ENCODE measurements at places on chromosomes 3 and 15. TPM values are rescaled to one million over a fixed set of nuclear protein-coding genes. Genes with fewer than 3 reads are reported as not detected.
A peak's percentile ranks its signal among the peaks of the same experiment; 100 is the strongest.

Gene SLC22A14
- 0.49 TPM for total RNA-seq

- H3K27ac ChIP-seq = no peak overlapping the region
- no peaks in the 10 kb centered on the region for H3K27me3 ChIP-seq
- H3K4me3 ChIP-seq = no peak overlapping the region
- DNase-seq = no peak
Observed at GRCh38 chr15:85284497-85284896, 95.9 kb upstream of the AKAP13 start.

GRCh38 chr3:56355570-56356185, 112.6 kb downstream of the ERC2 start:
- no peaks in the 10 kb centered on the region for H3K4me1 ChIP-seq
- no peak overlapping the region for H3K4me3 ChIP-seq
- no peaks in the 10 kb centered on the region for H3K27me3 ChIP-seq
- DNase-seq = no peak
- no peaks in the 10 kb centered on the region for H3K36me3 ChIP-seq
- no peak overlapping the region for H3K27ac ChIP-seq

Gene DGKG
- total RNA-seq = 37.1 TPM

DNA sequence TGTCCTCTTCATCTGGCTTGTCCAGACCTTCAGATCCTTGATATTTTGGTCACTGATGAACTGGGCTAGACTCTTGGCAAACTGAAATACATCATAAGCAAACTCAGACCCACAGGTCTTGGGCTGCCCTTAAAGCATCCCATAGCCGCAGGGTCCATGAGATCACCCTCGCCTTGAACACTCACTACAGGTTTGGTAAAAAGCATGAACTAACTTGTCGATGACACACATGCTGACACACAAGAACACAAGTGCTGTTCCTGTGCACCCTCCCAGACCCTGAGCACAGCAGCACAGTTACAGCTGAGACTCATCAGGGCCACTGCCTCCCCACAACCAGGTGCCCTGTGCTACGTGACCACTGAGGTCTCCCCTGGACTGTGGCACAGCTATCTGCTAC, 21.0 kb downstream of the PFKFB4 start:
- H3K27ac ChIP-seq = no peak overlapping the region
- H3K27me3 ChIP-seq = no peaks in the 10 kb centered on the region
- no peaks in the 10 kb centered on the region for H3K4me1 ChIP-seq
- H3K36me3 ChIP-seq = peaks cover 4% of the 10 kb centered on the region
- DNase-seq = no peak

Gene IL17RB
- total RNA-seq = 0.52 TPM

DNA sequence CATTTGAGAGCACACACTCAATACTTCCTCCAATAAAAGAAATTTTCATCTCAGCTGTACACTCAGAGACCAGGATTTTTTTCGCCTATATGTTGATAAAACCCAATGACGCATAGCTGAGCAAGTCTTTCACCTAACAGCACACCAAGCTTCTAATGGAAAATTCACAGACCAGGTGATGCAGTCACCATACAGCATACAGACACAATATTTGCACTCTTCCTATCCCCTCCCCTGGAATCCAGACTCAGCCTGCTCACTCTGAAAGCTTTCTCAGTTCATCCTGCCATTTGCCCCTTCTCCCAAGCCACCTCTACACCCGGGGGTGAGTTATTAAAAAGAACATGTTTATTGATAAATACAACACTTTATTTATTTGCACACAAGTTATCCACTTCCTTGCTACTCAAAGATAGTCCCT, 1.7 kb downstream of the TBC1D5 start:
- no peak for DNase-seq
- H3K27ac ChIP-seq = peak overlapping the region; percentile 77
- no peaks in the 10 kb centered on the region for H3K36me3 ChIP-seq
- H3K27me3 ChIP-seq = no peaks in the 10 kb centered on the region
- no peaks in the 10 kb centered on the region for H3K4me1 ChIP-seq

GRCh38 chr15:44427756-44428724, 611 bp downstream of the CTDSPL2 start:
- peaks cover 2% of the 10 kb centered on the region for H3K4me1 ChIP-seq
- H3K27me3 ChIP-seq = no peaks in the 10 kb centered on the region
- H3K4me3 ChIP-seq = peak overlapping the region; percentile 69
- H3K27ac ChIP-seq = peak overlapping the region; percentile 10
- no peaks in the 10 kb centered on the region for H3K36me3 ChIP-seq

Gene LRRIQ4
- not detected for total RNA-seq

DNA sequence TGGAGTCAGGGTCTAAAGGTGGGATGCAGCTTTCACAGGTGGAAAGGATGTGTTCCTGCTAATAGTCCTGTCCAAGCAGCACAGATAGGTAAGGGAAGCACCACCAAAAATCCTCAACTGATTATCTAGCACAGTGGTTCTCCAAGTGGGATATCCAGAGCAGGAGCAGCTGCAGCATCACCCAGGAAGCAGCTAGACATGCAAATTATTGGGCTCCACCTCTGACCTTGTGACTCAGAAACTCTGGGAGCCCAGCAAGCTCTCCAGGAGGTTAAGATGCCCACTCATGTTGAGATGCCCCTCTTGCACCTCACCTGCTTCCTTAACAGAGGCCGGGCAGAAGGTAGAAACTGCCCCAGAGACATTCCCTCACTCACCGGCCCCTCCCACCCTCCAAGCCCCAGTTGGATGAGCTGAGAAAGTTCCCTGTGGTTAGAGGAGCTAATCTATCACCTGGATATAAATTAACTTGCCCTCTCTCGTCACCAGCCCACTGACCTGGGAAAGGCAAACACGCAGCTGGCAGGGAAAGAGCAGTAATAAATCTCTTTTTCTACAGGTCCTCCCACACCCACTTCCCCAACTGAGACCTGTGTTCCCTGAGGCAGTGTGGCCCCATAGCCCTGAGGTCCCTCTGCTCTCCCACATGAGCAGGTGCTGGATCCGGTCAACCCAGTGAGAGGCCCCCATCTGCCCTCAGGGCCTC, 39.3 kb downstream of the ADCY5 start:
- peaks cover 8% of the 10 kb centered on the region for H3K4me1 ChIP-seq
- no peaks in the 10 kb centered on the region for H3K36me3 ChIP-seq
- H3K27me3 ChIP-seq = no peaks in the 10 kb centered on the region
- no peak overlapping the region for H3K4me3 ChIP-seq

Gene SOX14
- not detected for total RNA-seq

Gene FBXL2
- total RNA-seq = 23.8 TPM

DNA sequence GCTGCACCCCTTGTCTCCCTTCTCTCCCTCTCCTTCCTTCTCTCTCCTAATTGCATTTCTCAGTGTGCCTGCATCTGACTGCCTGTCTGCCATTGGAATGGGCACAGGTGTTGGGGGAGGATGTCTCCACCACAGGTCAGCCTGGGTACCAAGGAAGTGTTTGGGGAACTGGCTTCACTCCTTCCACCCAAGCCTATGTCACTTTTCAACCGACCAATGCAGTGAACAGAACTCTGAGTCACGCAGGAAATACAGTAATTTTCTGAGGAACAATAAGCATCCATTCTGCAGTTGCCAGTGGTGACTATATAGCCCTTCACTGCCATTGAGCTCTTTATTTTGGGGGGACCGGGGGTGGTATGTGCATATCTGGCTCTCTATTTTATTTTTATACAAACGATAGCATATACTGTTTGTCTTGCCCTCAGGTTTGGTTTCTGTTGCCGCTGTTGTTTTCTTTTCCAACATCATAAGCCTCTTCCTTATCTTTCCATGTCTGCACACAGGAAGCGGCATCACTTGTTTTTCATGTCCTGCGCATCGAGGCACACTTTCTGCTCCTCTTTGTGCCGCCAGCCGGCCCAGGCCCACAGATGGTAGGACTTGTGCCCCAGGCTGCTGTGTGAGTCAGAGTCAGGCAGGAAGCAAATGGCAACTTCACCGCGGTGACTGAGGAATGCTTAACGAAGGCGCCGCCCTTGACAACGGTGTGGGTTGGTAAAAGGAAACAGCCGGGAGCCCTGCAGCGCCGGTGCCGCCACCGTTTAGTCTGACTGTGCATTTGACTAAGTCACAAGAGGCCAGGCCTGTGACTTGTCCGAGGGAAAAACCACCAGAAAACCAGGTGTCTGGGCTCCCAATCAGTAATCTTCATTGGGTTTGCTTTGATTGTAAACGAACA, 21.1 kb upstream of the CDCP1 start:
- DNase-seq = peak; percentile 94
- H3K36me3 ChIP-seq = no peaks in the 10 kb centered on the region
- H3K27ac ChIP-seq = no peak overlapping the region

Gene PEAK1
- 105 TPM for total RNA-seq

Gene NANOGP8
- total RNA-seq = 1.2 TPM

DNA sequence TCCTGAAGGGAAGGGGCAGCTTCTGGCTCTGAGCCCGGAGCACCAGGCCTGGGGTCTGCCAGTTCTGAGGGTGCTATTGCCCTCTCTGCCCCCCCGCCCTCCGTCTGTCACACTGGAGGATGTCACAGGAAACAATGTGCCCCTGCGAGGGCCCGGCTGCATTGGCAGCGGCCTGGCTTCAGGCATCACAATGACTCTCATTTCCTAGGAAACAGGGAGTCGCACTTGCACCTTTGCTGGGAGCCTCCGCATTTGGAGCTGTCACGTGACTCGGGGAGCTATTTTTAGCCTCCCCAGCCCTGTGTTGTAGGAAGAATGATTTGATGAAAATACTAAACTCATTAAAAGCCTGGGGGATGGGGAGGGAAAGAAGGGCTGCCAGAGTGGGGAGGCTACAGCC, 518.9 kb downstream of the SHQ1 start:
- H3K36me3 ChIP-seq = no peaks in the 10 kb centered on the region
- H3K4me1 ChIP-seq = no peaks in the 10 kb centered on the region
- no peak overlapping the region for H3K4me3 ChIP-seq
- peak; percentile 84 for DNase-seq

GRCh38 chr15:73414876-73415275, 28.1 kb upstream of the REC114 start:
- no peaks in the 10 kb centered on the region for H3K36me3 ChIP-seq
- H3K27ac ChIP-seq = no peak overlapping the region
- no peaks in the 10 kb centered on the region for H3K27me3 ChIP-seq
- H3K4me1 ChIP-seq = no peaks in the 10 kb centered on the region
- no peak overlapping the region for H3K4me3 ChIP-seq
- no peak for DNase-seq

DNA sequence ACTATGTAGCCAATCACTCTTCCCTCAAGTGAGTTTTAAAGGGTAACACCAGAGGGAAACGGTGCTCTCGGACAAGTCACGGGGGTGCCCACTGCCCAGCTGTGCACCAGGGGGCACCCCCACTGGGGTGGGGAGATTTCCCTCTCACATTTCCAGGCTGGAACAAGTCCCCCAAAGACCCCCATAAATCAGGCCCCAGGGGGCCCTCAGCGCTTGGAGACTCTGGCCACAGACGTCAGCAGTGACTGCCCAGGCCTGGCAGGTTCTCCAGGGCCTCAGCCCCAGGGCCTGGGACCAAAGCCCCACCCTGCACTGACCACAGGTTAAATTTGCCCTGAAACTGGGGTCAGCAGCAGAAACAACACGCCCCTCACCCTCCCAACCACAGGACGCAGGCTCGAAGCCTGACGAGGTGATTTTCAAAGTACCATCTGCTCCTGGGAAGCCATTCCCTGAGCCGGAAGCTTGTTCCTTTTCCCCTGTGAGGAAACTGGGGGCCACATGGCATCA, 17.0 kb downstream of the XXYLT1 start:
- no peak overlapping the region for H3K4me3 ChIP-seq
- no peak for DNase-seq
- H3K27ac ChIP-seq = no peak overlapping the region

Gene SERINC4
- total RNA-seq = not detected

DNA sequence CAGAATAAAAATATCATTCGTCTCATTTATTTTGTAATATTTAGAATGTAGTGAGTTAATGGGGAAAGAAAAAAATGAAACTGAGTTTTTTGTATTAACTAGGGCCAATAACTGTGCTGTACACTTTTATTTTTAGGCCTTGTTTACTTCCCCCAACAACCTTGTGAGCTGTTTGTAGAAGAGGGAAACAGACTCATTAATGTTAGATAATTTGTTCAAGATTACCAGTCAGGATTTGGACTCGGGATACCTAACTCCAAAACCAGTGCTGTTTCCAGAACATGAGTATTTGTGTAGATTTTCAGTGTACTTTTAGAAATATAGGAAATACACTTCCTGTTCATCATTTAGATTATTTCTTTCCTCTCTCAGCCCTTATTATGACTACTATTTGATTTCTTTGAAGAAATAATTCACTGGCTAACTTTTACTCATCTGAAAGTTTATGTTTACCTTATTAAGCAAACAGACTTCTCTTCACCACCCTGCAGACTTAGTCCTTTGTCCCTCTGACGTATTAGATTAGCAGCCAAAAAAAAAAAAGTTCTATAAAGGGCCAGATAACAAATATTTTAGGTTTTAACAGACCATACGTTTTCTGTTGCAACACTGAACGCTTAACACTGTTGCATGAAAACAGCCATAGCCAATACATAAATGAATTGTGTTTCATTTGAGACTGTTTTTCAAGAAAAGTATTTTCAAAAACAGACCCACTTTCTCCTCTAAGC, 192.5 kb upstream of the CGNL1 start:
- no peaks in the 10 kb centered on the region for H3K4me1 ChIP-seq
- H3K27me3 ChIP-seq = no peaks in the 10 kb centered on the region
- DNase-seq = no peak
- H3K4me3 ChIP-seq = no peak overlapping the region
- no peak overlapping the region for H3K27ac ChIP-seq

- no peaks in the 10 kb centered on the region for H3K27me3 ChIP-seq
- H3K27ac ChIP-seq = peak overlapping the region; percentile 54
- H3K36me3 ChIP-seq = no peaks in the 10 kb centered on the region
- no peaks in the 10 kb centered on the region for H3K4me1 ChIP-seq
- H3K4me3 ChIP-seq = no peak overlapping the region
Observed at GRCh38 chr3:138824114-138824506, 10.6 kb downstream of the PIK3CB start.

- no peaks in the 10 kb centered on the region for H3K4me1 ChIP-seq
- H3K36me3 ChIP-seq = no peaks in the 10 kb centered on the region
- H3K27ac ChIP-seq = no peak overlapping the region
- no peak overlapping the region for H3K4me3 ChIP-seq
- H3K27me3 ChIP-seq = no peaks in the 10 kb centered on the region
- DNase-seq = no peak
Observed at GRCh38 chr3:76372497-76372896, 587.1 kb upstream of the ZNF717 start.

- H3K36me3 ChIP-seq = no peaks in the 10 kb centered on the region
- H3K4me1 ChIP-seq = no peaks in the 10 kb centered on the region
- no peak for DNase-seq
Observed at GRCh38 chr3:36166477-36166876, 213.8 kb upstream of the STAC start.

Gene DPPA4
- total RNA-seq = not detected

DNA sequence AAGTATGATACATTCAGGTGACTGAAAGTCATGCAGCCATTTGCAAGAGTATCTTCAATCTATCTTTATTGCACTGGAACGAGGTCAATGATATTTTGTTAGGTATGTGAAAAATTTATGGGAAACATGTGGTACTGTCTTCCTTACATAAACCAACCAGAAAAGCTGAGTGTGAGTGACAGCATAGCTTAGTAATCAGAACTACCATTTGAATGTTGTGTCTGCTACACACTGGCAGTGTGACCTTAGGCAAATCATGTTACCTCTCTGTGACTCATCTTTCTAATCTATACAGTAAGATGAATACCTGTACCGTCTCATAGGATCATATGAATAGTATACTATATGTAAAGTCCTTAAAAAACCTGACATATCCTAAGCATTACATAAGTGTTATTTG, 337.9 kb upstream of the IL12A start:
- no peak for DNase-seq
- no peaks in the 10 kb centered on the region for H3K27me3 ChIP-seq
- H3K36me3 ChIP-seq = no peaks in the 10 kb centered on the region

Gene DNASE1L3
- 4.3 TPM for total RNA-seq
